ENCODE measurements at places on chromosomes 5 and 9. TPM values are rescaled to one million over a fixed set of nuclear protein-coding genes. Genes with fewer than 3 reads are reported as not detected.

The PCDHB4 gene
- not detected for total RNA-seq

The TENT4A gene
- total RNA-seq = 5.9 TPM

The SAXO1 gene
- under 0.01 TPM for total RNA-seq

DNA sequence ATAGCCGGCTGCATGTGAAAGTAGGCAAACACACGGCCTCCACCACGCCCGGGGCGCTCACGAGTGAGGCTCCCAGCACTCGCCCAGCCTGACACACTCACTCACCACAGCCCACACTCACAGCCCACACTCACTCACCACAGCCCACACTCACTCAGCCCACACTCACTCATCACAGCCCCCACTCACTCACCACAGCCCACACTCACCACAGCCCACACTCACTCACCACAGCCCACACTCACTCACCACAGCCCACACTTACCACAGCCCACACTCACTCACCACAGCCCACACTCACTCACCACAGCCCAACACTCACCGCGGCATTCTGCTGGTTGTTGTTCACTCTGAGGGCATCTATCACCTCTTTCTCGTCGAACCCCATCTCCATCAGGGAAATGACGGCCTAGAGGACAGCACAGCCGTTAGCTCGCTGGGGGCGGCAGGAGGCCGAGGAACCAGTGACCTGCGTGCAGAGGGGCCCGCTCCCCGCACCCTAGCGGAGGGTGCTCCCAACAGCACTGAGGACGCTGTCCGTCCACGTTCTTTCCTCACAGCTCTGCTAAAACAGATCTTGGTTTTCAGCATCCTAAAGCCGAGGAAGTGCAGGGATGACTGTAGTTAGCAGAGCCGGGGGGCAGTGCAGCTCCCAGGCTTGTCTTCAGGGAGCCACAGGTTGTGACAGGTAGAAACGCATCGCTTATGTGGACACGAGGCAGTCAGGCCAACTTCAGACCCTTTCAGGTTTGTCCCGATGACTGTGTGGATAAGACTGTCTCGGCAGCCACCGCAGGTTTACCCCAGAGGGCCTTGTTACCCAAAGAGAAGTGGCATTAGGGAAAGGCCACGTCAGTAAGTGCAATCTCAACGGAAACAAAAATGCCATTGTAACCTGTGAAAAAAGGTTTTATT lies 21.6 kb downstream of the UBAC1 start:
- no peak for DNase-seq

DNA sequence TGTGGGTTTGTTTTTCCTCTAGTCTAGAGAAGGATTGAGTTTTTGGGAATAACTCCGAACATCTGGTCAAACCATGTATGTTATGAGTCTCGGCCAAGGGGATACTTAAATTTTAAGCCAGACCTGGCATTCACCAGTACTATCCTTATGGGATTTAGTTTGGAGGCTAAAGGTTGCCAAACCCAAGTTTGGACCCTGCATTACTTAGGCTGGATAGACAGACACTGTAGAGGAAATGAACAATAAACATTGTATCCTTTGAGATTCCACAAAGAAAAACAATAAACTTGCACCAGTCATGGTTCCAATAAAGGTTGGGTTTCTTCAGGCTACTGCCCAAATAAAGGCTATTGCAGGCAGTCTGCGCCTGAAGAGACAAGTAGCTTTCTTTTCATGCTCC lies 296.7 kb upstream of the MEF2C start:
- no peak for DNase-seq

- no peak for DNase-seq
These were observed 11.4 kb downstream of the DCANP1 start for GRCh38 chr5:135435467-135436330.

DNA sequence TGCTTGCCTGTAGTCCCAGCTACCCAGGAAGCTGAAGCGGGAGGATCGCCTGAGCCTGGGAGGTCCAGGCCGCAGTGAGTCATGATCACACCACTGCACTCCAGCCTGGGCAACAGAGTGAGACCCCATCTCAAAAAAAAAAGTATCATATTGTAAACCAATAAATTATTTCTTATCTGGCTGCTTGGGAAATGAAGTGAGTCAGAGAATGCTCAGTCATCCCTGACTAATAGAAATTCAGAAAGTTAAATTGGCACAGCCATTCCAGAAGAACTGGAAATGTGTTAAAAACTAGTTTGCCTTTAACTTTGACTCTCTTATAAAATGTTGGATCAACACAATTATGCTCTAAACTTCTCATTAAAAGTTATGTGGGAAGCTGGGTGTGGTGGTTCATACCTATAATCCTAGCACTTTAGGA lies 9.8 kb upstream of the GNE start:
- peak; percentile 71 for DNase-seq

DNA sequence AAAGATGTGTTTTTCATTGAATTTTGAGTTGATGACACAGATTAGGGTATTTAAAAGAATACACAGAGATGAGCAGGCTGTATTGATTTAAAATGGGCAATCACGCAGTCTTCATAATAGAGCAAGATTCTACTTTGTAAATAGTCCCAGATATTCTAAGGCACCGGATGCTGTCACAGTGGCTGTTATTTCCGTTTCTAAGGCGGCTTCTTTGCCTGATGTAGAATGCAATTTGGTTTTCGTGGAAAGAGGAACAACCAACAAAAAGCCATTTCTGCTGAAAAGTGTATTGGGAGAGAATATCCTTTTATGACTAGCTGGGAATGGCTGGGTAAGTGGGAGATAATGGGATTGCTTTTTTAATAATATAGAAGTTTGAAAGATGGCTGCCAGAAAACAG lies 17.5 kb downstream of the PRKACG start:
- DNase-seq = no peak

- no peak for DNase-seq
These were observed 1.1 kb downstream of the SRD5A1 start for GRCh38 chr5:6634306-6634705.
